NCI-H345 (cell line): ENCODE measurements at places on chromosomes 16 and 17.
A peak's percentile ranks its signal among the peaks of the same experiment; 100 is the strongest.

GRCh38 chr16:74657870-74658642 is 8.6 kb downstream of the RFWD3 start:
- no peak for DNase-seq

DNA sequence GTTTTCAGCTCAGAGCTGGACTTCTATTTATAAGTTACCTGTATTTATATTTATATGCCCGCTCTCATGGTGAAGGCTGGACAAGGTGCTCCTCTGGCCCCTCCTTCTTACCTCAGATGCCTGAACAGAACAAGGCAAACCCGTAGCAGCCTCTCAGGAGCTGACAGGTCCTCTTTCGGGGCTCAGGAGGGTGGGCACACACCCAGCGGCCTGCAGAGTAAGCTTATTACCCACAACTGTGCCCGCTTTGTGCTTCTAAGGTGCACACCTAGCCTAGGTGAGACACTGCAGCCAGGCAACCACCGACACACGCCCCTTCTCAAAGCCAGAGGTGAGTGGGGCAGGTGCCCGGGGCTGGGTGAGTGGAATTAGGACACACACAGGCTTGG is 5.3 kb downstream of the NKIRAS2 start:
- no peak for DNase-seq

DNA sequence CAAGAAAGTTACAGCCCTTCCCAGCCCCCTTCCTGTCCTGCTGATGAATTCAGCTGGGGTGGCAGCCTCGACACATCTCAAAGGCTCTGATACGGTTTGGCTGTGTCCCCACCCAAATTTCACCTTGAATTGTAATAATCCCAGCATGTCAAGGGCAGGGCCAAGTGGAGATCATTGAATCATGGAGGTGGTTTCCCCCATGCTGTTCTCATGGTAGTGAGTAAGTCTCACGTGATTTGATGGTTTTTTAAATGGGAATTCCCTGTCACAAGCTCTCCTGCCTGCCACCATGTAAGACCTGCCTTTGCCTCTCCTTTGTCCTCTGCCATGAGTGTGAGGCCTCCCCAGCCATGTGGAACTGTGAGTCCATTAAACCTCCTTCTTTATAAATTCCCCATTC is 163.2 kb upstream of the FOXF1 start:
- DNase-seq = no peak

DNA sequence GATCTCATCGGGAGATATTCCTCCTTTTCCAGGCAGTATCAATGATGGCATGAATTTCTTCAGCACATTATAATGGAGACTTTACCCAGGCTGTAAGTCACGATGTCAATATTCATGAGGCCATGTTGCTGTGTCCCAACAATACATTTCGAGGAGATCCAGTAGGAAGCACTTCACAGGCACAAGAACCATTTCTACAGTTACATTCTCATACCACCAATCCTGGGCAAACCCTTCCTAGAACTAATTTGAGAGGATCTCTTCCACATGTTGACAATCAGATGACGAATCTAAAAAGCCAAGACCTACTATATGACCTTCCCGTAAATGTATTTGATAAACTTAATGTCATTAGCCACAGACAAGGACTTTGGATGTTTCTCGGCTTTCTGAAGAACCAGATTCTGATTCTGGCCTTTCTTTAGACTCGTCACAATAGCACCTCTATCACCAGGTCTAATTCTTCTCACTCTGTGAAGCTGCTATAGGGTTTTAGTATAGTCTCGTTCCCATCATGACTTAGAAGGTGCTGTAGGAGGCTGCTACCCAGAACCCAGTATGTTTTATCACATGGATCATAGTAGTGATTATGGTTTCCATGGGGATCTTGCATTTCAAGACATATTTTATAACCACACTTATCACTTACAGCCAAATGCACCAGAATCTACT is 40.2 kb downstream of the C16orf87 start:
- no peak for DNase-seq

GRCh38 chr17:48162946-48163506 is 55.5 kb downstream of the SNX11 start:
- DNase-seq = no peak

GRCh38 chr16:1942810-1943726 is at the start of gene MSRB1:
TSS of gene MSRB1 (minus strand) at chr16:1943199. CDS start at chr16:1943156, 43 bp downstream.
- DNase-seq = peak; percentile 99

DNA sequence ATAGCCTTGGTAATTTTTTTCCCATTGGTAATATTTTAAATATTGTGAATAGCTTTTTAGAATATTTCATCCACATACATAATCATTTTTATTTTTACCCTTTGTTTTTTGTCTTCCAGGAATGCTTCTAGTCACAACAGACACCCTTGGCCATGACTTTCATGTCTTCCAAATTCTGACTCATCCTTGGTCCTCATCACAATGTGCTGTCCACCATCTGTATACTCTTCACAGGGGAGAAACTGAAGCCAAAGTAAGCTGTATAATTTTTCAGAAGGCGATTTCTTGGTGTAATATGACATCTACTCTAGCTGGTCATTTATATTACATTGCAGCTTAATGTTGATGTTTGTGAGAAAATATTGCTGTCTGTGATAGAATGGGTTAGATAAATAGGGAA is 269.4 kb downstream of the BCAS3 start:
- no peak for DNase-seq

- no peak for DNase-seq
These were observed 81.5 kb downstream of the VPS53 start for GRCh38 chr17:633133-633532.

GRCh38 chr16:50967827-50968612 is 183.1 kb downstream of the SALL1 start:
- no peak for DNase-seq

GRCh38 chr17:73841431-73842060 is 197.3 kb upstream of the SDK2 start:
- DNase-seq = peak; percentile 55

DNA sequence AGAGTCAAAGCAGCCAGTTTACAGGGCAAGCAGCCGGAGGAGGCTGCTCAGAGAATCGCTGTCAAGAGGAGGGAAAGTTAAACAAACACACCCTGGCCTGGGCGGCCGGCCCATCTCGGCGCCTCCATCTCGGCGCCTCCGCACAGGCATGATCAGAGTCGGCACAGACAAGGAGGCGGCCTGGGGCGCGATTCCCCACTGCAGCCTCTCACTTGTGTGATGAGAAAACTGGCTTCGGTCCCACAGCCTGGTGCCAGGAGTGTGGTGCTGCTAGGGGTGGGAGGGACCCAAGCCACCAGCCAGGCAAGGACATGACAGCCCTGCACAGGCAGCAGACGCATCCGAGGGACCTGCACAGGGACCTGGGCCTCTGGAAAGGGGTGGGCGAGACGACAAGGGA is 17.7 kb downstream of the SLC38A10 start:
- peak; percentile 51 for DNase-seq

GRCh38 chr17:34633351-34633750 is 54.0 kb downstream of the TMEM132E start:
- DNase-seq = peak; percentile 98

DNA sequence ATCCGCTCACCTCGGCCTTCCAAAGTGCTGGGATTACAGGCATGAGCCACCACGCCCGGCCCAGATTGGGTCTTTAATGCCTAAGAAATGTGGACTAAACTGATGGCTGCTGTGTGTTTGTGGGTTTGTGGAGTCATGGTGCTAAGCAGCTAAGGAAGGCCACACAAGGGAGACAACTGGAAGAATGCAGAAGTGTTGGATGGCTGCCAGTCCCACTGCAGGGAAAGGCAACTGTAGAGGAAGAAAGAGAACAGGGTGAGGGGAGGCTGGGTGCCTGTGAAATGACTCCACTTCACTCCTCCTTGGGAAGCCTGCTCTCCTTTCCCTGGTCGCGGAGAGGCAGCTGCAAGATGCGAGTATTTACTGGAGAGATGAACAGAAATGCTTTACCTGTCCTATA is 23.5 kb upstream of the SIAH1 start:
- DNase-seq = no peak

DNA sequence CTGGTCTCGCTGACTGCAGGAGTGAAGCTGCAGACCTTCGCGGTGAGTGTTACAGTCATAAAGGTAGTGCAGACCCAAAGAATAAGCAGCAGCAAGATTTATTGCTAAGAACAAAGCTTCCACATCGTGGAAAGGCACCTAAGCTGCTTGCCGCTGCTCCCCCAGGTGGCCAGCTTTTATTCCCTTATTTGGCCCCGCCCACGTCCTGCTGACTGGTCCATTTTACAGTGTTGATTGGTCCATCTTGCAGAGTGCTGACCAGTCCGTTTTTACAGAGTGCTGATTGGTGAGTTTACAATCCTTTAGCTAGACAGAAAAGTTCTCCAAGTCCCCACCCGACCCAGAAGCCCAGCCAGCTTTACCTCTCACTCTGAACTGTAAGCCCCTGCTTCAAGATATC is 227.8 kb downstream of the ABCC12 start:
- no peak for DNase-seq

GRCh38 chr16:30113031-30113710 is at the start of gene GDPD3:
TSS of gene GDPD3 (minus strand) at chr16:30113537. CDS start at chr16:30113478, 59 bp downstream.
- no peak for DNase-seq

DNA sequence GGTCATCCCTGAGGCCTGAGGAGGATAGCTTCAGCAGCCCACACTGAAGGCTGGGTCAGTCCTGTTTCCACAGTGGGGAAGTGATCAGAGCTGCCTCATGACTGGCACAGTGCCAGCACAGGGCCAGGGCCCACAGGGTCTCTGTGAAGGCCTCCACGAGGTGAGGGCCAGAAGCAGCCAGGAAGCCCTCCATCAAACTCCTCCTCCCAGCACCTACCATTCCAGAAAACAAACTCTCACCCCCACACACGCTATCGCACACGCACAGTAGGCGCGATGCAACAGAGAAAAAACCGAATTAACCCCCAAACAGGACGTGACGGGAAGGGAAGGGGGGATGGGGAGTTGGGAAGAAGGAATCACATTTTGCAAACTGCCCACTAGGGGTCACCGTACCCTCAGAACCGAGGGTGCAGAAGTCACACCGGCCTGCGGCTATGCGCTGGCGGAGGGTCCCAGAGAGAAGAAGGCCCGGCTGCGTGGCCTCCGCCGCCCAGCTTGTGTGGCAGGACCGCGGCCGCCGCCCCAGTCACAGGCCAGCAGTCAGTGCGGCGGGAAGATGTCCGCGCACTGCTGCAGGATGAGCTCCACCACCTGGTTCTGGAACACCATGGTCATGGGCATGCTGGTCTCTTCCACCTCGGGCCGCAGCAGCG is 37.6 kb downstream of the ARHGAP27 start:
- peak; percentile 16 for DNase-seq

- peak; percentile 37 for DNase-seq
These were observed 4.7 kb upstream of the IGSF6 start for GRCh38 chr16:21656795-21657768.

GRCh38 chr16:58011652-58012051 is 10.4 kb downstream of the USB1 start:
- no peak for DNase-seq

- no peak for DNase-seq
These were observed 6.1 kb upstream of the SLFN5 start for GRCh38 chr17:35236821-35237220.

DNA sequence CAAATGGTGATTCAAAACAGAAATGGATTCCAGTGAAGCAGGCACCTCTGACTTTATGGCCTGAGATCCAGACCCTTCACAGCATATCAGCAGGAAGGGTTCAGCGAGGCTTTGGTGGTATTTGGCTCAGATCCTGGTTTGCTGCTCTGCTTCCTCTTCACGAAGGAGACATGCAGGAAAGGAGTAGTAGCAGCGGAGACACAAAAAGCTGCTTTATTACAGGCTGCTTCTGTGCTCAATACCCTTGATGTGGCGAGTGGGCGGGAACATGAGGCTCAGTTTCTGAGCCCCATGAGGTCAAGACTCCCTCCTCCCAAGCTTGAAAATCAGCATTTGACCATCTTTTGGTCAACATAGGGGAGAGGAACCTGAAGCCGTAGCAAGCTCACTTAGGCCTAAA is 213.3 kb upstream of the AXIN2 start:
- DNase-seq = no peak

GRCh38 chr16:48909231-48909630 is 299.3 kb upstream of the N4BP1 start:
- no peak for DNase-seq

- no peak for DNase-seq
These were observed 6.6 kb downstream of the CTF1 start for GRCh38 chr16:30903002-30903401.

DNA sequence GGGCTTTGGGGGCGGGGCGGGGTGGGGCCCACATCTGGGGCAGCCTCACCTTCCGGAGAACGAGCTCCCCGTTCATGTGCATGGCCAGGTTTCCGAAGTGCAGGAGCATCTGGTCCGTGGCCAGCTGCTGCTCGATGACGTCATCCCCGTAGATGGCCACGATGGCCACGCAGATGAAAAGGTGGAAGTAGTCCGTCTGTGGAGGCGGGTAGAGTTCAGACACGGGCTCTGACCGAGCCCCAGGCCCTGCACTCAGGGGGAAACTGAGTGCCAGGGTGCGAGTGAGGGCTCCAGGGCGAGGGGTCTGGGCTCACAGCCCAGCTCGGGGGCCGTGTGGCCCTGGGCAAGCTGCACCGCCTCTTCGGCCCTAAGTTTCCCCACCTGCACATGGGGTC is 93.7 kb downstream of the TBC1D16 start:
- no peak for DNase-seq

DNA sequence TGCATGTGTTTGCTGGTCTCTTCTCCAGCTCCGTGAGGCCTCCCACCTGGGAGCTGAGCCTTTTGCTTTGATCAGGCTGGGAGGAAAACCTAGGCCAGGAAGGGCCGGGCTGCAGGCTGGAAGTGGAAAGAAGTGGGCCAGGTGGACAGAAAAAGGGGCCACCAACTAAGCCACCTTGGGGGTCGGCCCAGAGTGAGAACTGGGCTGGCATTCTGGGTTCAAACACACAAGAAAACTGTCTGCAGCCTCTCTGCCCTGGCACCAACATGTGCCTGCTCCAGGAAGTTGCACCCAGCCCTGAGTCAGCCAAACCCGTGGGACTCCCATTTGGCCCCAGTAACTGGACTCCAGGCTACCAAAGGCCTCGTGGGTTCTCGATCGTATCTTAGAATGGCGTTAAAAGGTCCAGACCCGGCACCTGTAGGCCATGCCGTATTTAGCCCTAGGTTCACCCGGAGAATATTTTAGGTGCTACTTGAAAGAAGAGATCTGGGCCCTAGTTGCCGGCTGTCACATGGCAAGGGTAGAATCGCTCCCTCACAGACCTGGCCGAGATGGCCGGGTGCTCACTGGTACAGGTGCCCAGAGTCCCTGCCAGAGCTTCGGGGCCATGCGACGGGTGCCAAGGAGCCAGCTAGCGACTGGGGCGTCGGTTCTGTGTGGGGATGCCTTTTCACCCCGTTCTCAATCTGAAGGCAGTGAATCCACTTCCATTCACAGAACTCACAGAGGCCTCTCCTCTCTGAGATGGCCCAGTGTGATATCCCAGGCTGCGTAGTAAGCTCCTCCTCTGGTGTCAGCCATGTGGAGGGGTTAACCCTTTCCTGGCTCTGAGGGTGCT is 236.6 kb downstream of the MRTFB start:
- DNase-seq = no peak

GRCh38 chr16:9647981-9648701 is 534.1 kb downstream of the GRIN2A start:
- no peak for DNase-seq

GRCh38 chr17:75738218-75738802 is 17.1 kb downstream of the ITGB4 start:
- DNase-seq = no peak

GRCh38 chr16:26169473-26169872 is 477.7 kb downstream of the HS3ST4 start:
- no peak for DNase-seq
